ENCODE measurements at places on chromosomes 13 and 19. TPM values are rescaled to one million over a fixed set of nuclear protein-coding genes. Genes with fewer than 3 reads are reported as not detected.

CGB1 gene
- not detected for total RNA-seq

PLIN5 gene
- total RNA-seq: not detected

ATP8A2 gene
- total RNA-seq: 0.03 TPM

HSH2D gene
- total RNA-seq: not detected

ZFP36 gene
- 3.0 TPM for total RNA-seq

ACP7 gene
- 11.4 TPM for total RNA-seq

RFPL4A gene
- total RNA-seq: not detected

BEST2 gene
- not detected for total RNA-seq

XPO4 gene
- 19.0 TPM for total RNA-seq

NEK5 gene
- 0.26 TPM for total RNA-seq

Measured in smooth muscle cell of the pulmonary artery (primary cell).